ENCODE measurements at places on chromosomes 4 and X. TPM values are rescaled to one million over a fixed set of nuclear protein-coding genes. Genes with fewer than 3 reads are reported as not detected.

FGB gene
- 0.34 TPM for polyA plus RNA-seq

SYP gene
- polyA plus RNA-seq: 7.7 TPM

DNA sequence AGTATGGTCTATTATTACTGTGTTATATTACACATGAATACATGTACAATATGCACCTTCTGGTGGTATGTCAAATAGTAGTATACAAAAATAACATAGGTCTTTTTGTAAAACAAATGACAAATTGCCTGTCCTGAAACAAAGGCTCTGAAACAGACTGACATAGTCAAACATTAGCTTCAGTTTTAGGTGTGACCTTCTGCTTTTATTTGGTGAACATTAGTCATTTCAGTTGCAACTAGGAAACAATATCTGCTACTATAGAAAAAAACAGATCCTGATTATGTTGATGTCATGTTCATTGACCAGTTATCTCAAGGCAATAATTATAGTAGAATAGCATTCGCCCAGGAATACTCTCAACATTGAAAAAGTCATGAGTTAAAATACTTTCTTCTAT is 123.0 kb downstream of the CHRNA9 start:
- DNase-seq: no peak

DNA sequence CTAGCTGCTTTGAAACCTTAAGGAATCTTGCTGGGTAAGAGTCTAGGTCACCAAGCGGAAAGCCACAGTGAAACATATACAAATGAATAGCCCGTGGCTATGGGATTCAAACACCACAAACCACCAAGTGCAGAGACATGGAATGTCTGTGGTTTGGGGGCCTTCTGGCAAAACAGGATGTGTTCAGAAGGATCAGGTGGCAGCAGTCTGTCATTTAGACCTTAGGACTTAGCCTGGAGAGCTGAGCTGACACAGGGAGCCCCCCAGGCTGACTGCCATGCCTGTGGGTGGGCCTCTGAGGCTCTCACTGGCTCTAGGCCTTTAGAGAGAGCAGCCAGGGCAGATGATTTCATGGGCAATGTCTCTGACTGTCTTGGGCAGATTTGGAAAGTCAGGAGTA is 225.6 kb downstream of the FBXW7 start:
- no peak for DNase-seq

VBP1 gene
- polyA plus RNA-seq: 37.9 TPM
